ENCODE measurements at places on chromosomes 6 and 20.

- DNase-seq, result no peak
Observed at GRCh38 chr6:105790635-105791034, 295.5 kb upstream of the PRDM1 start.

DNA sequence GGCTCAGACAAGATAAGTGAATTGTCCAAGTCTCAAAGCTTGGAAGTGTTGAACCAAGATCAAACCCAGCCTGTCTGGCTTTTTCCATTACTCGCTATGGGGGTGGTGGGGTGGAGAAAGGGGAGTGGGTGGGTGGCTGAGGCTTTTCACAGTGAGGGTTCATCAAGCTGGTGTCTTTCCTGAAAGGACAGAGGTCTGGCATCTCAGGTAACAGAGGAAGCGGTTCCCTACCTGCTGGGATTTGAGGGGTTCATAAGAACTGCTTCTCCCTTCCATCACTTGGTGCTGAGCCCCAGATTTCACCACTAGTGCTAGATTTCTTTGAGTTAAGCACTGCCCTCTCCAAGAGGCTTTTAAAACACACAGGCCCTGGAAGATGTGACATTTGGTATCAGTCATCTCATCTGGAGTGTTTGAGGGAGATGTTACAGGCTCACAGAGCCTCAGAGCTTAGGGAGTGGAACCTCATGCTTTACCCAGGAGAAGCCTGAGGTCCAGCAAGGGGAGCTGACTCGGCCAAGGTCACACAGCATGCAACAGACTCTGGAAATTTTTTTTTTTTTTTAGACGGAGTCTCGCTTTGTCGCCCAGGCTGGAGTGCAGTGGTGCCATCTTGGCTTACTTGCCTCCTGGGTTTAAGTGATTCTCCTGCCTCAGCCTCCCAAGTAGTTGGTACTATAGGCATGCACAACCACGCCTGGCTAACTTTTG is 6.0 kb upstream of the VEGFA start:
- DNase-seq, result no peak

GRCh38 chr6:166253281-166253681 is 54.9 kb downstream of the PRR18 start:
- DNase-seq, result peak; percentile 30

DNA sequence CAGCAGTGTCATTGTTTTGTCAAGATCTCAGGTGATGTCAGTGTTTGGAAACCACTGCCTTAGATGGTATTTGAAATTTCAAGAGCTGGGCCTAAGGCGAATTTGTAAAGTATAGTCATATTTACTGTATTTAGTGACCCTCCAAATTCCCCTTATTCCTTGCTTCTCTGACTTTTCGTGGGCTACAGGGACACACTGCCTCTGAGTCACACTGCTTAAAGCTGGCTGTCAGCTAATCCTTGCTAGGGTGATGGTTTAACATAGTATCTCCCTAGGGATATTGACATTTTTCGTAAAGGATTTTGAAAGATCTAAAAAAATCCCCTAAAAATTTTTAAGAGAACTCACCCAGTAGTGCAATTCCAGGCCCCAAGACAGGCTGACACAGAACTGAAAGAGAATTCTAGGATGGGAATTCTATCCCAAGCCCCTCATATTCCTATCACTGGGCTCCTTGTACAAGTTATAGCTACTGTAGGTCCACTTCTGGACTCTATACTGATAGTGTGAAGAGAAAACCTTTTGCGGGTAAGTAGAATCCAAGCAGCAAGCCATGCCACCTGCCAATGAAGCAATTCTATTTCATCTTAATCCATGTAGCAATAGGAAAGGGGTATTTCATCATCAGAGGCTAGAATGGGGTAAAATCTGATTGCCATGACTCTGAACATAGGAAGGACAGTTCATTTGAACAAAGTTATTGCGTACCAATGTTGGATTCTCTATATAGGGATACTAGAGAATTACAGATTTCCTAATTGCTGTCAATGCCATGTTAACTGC is 4.3 kb downstream of the BMP6 start:
- DNase-seq, result no peak

DNA sequence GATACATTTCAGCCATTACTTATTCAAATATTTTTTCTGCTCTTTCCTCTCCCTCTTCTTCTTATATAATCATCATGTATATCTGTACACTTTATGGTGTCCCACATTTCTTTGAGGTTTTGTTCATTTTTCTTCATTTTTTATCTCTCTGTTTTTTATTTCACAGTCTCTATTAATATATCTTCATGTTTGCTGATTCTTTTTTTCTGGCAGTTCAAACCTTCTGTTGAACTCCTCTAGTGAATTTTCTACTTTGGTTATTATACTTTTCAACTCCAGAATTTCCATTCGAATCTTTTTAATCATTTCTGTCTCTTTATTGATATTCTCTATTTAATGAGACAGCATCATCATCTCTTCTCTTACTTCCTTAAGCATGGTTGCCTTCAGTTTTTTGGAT is 38.9 kb upstream of the FOXC1 start:
- no peak for DNase-seq

DNA sequence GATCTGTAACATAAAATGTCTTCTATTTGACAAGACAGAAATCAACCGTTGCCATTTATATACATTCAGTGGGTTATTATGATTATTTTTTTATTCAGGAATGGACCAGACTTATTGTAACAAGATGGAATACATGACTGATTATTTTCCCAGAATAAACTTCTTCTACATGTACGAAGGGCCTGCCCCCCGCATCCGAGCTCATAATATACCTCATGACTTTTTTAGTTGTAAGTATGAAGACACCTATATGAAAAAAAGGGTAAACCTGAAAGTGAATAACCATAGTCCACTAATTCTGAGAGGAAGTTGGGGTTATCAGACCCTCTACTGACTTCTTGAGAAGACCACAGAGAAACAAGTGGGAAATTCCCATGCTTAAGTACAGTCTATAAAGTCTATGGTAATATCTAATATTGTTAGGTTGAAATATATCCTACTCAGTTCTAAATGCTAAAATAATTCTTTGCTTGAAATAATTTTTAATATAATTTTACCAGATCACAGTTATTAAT is 15.9 kb downstream of the OR2A4 start:
- peak; percentile 9 for DNase-seq

DNA sequence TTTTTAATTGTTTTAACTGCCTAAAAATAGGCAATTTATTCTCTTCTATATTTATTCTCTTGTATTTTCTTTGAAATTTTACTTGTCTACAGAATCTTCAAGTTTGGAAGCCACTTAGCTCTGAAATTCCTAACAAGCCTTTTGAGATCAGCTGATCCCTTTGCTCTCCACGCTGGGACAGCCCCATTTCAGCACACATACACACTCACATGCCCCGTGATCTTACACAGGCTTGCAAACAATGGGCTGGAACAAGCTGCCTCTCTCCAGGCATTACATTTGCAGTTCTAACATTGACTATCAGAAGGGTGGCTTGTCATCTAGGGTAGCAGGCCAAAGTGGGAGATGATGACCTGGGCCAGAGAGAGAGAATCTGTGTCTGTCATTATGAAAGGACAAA is 62.1 kb upstream of the RAB32 start:
- DNase-seq, result no peak

DNA sequence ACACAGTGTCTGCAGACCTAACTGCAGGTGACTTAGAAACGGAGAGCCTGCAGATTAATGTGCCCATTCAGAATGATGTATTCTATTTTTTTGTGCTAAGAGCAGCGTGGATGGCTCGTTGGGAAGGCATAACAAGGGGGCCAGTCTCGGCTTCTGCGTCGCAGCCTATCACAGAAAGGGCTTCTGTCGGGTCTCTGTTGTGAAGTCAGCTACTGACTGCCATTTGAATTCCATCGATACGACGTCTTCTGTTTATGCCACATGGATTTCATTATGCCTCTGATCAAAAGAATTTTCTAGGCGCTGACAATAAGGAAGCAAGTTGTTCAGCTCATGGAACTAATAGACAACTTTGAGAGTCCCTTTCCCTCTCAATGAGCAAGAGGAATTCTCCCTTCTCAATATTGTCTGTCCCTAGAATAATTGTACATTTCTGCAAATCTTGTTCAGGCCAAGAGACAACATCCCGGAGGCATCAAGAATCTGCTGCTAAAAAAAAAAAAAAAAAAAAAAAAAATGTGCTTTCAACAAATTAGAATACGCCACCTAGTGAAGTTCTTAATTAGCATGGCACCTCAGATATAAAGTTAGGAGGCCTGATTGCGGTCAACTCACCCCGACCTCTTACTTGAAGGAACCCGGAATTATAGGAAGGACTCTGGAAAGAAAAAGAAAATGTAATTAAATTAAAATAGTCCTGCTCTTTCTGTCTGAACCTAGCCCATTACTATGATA is 223.9 kb downstream of the TSHZ2 start:
- no peak for DNase-seq

DNA sequence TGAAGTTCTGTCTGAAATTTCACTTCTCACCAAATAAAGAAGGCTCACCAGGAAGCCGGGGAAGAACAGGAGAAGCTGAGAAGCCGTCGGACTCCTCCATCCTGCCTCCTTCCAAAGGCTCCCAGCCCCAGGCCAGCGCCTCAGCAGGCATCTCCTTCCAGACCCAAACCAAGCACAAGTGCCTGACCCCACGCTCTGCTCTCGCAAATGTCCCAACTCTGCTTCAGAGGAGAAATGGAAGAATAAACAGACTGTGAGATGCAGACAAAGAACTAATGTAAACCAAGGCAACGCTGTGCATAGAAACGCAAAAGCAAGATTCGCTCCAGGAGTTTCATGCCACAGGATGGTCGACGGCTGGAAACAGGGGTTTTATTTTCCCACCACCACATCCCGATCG is 100.3 kb upstream of the EXOC2 start:
- DNase-seq, result no peak

- DNase-seq, result no peak
Observed at GRCh38 chr6:53539561-53539960, 5.3 kb downstream of the GCLC start.

- no peak for DNase-seq
Observed at GRCh38 chr6:43823879-43824702, 54.1 kb downstream of the VEGFA start.

DNA sequence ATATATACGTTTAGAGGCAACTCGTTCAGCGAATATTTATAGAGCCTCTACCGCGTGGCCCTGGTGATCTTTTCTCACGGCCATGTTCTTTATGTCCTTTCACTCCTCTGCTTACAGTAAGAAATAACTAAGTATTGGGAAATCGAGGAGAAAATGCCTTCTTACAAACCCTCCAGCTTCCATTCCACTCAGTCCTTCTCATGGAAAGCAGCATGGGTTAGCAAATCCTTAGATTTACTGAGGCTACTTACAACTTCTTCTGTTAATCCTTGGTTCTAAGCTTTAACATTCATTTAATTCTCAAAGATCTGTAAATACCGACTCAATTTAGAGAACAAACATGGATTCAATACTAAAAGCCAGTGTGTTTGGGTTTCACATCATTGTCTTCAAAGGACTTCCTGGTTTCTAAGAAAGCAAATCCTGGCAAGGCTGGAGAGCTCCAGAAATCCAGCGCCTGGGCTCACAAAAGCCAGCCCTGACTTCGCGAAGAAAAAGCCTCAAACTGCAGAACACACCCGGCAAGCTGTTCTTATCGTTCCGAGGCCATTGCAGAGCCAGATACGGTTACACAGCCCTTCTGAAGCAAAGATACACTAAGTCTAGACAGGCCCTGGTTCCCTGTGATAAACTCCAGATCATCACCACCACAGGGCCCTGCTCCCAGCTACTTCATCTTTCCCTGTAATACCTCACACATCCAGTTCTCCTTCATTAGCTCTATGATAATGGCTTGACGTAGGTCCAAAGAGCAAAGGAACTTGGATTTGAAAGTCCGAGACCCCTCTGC is 19.2 kb downstream of the AGPAT4 start:
- DNase-seq, result no peak

DNA sequence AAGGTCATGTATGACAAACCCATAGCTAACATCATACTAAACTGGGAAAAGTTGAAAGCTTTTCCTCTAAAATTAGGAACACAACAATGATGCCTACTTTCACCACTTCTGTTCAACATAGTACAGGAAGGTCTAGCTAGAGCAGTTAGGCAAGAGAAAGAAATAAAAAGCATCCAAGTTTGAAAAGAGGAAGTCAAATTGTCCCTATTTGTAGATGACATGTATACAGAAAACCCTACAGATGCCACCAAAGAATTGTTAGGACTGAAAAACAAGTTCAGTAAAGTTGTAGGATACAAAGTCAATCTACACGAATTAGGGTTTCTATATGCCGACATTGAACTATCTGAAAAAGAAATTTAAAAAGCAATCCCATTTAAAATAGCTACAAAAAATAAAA is 89.4 kb upstream of the GLP1R start:
- DNase-seq, result no peak

GRCh38 chr6:35755278-35755924 is 18.6 kb downstream of the ARMC12 start:
- no peak for DNase-seq

GRCh38 chr6:3825331-3825831 is 23.8 kb upstream of the FAM50B start:
- no peak for DNase-seq

DNA sequence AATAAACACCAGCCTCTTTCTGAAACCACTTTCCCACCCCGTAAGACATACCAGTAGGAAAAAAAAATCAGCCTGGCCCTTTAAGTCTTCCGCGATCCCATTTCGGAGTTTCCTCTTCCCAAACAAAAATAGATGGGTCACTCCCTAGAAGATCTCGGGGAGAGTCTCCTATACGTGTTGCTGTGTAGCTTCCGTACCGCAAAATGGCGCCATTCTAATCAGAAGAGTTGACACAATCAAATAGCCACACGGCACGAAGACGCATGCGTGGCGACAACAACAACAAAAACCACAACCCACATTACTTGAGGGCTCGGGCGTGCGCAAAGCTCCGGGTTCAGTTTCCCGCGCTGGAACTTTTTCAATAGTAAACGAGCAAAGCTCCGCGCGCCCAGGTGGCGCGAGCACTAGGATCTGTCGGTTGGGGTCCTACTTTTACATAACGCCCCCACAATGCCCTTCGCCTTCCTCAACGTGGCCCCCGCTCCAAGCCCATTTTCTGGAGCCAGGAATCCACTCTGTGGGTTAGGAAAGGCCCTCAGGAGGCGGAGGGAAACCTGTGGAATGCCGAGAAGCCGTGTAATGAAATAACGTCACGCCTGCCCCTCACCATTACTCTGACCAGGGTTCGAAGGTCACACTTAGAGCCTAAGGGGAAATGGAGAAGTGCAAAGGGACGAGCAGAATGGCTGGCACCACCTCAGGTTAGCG is at the start of gene GPANK1:
GPANK1 (minus strand) TSS at position 208 of the 711 bp plus-strand sequence. CDS start 519 bp downstream, outside the sequence.
- peak; percentile 81 for DNase-seq

GRCh38 chr6:119669221-119669620 is 319.7 kb upstream of the MAN1A1 start:
- DNase-seq, result no peak

GRCh38 chr6:32833664-32834063 is 4.9 kb downstream of the TAP2 start:
- no peak for DNase-seq

DNA sequence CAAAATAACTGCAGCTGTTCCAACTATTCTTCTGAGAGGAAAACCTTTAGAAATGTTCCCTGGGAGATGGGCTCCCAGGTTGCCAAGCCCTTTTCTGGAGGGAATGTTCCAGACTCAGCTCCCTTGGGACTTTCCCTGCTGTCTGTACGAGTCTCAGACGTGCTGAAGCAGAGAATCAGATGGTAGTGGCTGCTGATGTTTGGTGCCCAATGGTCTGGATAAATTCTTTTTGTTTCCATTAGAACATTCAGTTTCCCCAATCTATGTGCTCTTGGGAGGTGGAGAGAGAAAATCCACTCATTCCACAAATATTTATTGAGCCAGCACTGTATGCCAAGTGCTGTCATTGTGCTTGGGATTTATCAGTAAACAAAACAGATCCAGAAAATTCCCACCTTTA is 40.0 kb downstream of the SNHG17 start:
- DNase-seq, result no peak

- DNase-seq, result no peak
Observed at GRCh38 chr20:23008667-23009066, 26.4 kb upstream of the SSTR4 start.
